ENCODE measurements at places on chromosomes 16 and 17. TPM values are rescaled to one million over a fixed set of nuclear protein-coding genes. Genes with fewer than 3 reads are reported as not detected.

GRCh38 chr17:39144416-39144840, 7.0 kb downstream of the PLXDC1 start:
- no peak overlapping the region for H3K27ac ChIP-seq
- no peaks in the 10 kb centered on the region for H3K4me1 ChIP-seq
- no peak for DNase-seq
- peaks cover 11% of the 10 kb centered on the region for H3K27me3 ChIP-seq
- no peak overlapping the region for H3K4me3 ChIP-seq
- H3K36me3 ChIP-seq: no peaks in the 10 kb centered on the region

GRCh38 chr16:30601966-30602365, 8.2 kb downstream of the ZNF689 start:
- DNase-seq: peak; percentile 61
- no peak overlapping the region for H3K27ac ChIP-seq
- H3K27me3 ChIP-seq: no peaks in the 10 kb centered on the region
- no peak overlapping the region for H3K4me3 ChIP-seq
- peaks cover 21% of the 10 kb centered on the region for H3K36me3 ChIP-seq

DNA sequence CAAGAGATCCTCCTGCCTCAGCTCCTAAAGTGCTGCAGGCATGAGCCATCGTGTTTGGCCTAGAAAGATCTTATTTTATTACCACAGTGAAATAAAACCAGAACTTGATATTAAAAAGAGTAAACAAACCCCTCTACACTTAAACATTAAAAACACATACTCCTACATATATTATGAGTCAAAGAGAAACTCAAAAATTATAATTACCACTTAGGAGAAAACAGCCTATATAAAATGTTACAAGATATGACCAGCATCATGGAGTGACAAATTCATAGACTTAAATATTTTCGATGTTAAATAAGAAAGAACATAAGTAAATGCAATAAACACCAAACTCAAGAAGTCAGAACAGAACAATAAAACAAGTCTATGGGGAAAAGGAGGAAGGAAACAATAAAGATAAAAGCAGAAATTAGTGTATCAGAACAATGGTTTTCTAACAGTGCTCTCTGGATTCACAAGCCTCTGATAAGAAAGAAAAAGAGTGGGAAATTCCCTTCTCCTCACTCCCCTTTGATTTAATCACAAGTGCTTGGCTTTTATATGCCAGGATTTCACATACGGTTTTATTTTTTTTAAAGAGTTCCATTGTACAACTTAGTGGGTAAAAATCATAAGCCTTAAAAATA, 23.0 kb downstream of the SKAP1 start:
- no peak for DNase-seq
- H3K27me3 ChIP-seq: peaks cover 32% of the 10 kb centered on the region
- no peak overlapping the region for H3K4me3 ChIP-seq
- H3K36me3 ChIP-seq: no peaks in the 10 kb centered on the region

The ABCA8 gene
- polyA plus RNA-seq: not detected

The KRTAP4-4 gene
- polyA plus RNA-seq: not detected

DNA sequence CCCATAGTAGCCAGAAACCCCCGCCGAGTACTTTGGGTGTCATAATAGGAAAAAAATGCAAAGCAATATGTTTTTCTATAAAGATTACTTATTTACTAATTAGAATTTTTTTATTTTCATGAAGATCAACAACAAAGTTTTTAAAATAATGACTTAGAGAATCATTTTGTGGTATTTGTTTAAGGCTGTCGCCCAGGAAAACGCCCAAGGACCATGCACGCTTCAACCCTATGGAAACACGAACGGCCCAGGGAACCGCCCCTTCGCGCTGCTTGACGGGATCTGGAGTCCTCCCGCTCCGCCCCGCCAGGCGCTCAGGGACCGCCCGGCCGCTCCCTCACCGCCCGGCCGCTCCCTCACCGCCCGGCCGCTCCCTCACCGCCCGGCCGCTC, 408 bp upstream of the KPNA2 start:
- DNase-seq: no peak
- H3K27ac ChIP-seq: no peak overlapping the region
- H3K27me3 ChIP-seq: no peaks in the 10 kb centered on the region
- no peak overlapping the region for H3K4me3 ChIP-seq
- H3K36me3 ChIP-seq: peaks cover 17% of the 10 kb centered on the region

GRCh38 chr17:6969323-6969726, 26.5 kb upstream of the ALOX12 start:
- no peak overlapping the region for H3K4me3 ChIP-seq
- H3K36me3 ChIP-seq: no peaks in the 10 kb centered on the region
- no peak for DNase-seq

GRCh38 chr17:48543854-48544348, 1.0 kb downstream of the HOXB2 start:
- H3K4me1 ChIP-seq: peaks cover 58% of the 10 kb centered on the region
- H3K27me3 ChIP-seq: peaks cover 86% of the 10 kb centered on the region
- no peaks in the 10 kb centered on the region for H3K36me3 ChIP-seq
- DNase-seq: no peak
- H3K27ac ChIP-seq: peak overlapping the region; percentile 42
